Pons (tissue), 1 donor: ENCODE measurements at places on chromosomes 7 and 10.
A peak's percentile ranks its signal among the peaks of the same experiment; 100 is the strongest.

- peak; percentile 58 for DNase-seq
These were observed 509.5 kb downstream of the PLXNA4 start for GRCh38 chr7:132066761-132067171.

- no peak for DNase-seq
These were observed 13.0 kb upstream of the STK31 start for GRCh38 chr7:23696916-23697441.

GRCh38 chr7:105830405-105831301 is 45.7 kb downstream of the ATXN7L1 start:
- no peak for DNase-seq

DNA sequence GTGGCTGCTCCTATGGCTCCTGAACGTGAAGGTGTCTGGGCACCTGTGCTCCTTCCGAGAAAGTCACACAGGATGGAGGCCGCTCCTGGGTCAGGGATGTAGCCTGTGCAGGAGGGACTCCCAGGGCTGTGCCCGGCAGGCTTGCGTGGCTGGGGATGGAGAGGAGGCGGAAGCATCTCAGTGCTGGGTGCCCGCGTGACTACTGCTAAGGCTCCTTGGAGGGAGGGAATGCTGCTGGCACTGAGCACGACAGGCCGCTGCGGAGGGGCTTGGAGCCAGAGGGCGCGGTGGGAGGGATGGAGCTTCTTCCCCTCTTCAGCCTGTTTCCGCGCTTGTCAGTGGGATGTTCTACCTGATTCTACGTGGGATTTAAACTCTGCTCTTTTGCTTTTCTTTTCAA is 35.0 kb downstream of the ADCY1 start:
- DNase-seq: no peak

GRCh38 chr7:3244241-3244814 is 56.7 kb upstream of the SDK1 start:
- DNase-seq: no peak

DNA sequence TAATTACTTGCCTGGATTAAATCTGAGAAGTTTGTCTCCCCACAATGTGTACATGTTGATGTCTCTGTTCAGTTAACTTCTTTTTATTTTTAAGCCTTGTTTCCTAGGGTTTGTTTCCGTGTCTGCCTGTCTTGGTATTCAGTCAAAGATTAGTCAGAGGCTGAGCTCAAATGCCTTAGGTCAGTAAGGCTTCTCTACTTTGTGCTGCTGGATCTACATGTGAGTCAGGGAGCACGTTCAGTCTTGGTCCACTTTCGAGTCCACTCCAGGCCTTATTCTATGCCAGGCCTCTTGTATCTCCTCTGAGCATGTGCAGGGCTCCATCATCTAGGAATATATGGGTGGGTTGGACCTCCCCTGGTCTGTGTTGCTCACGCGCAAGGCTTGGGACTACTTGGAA is 93.3 kb upstream of the FZD8 start:
- no peak for DNase-seq

GRCh38 chr7:351256-351655 is 61.3 kb downstream of the FOXL3 start:
- no peak for DNase-seq

- no peak for DNase-seq
These were observed 309.3 kb downstream of the KCNMA1 start for GRCh38 chr10:77328272-77328816.

DNA sequence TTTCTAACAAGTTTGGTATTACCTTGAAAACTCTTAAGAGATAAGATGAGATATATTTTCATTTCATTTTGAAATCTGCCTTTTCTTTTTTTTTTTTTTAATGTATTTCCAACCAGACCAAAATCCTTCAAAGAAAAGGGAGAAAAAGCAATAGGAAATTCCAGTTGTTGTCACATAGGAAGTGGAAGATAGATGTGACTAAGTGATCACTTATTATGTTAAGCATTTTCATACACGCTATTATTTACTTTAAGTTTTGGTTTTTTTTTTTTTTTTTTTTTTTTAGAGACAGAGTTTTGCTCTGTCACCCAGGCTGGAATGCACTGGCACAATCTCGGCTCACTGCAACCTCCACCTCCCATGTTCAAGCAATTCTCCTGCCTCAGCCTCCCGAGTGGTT is 197.2 kb upstream of the FRMD4A start:
- no peak for DNase-seq

- DNase-seq: no peak
These were observed 369.5 kb downstream of the PHF14 start for GRCh38 chr7:11343136-11343535.

GRCh38 chr10:30068492-30069223 is 9.3 kb upstream of the JCAD start:
- no peak for DNase-seq

DNA sequence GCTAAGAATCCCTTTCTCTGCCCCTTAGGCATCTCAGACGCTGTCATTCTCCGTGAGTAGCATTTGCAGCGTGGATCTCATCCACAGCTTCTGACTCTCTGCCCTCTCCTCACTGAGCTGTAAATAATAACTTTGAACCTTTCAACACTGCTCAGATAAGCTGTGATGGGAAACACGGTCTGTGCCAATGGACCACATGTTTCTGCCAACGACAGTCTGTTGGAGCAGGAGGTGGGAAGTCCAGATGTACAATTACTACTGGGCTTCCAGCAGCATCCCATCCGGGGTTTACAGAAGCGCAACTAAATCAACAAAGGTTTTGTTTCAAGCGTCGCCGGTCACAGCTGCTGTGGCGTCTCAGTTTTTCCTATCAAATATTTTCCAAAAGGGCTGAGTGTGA is 1110.6 kb downstream of the TYW1 start:
- DNase-seq: no peak

DNA sequence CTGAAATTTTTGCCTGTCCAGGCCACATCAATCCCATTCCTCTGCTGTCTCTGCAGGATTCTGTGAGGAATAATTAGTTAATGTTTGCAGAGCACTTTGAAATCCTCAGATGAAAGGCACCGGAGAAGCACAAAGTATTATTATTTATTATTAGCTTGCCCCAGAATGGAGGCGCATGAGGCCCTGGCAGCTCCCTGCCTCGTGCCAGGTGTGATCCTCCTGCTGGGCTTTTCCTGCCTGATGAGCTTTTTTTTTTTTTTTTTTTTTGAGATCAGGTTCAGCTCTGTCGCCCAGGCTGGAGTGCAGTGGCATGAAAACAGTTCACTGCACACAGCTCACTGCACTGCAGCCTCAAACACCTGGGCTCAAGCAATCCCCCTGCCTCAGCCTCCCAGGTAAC is 65.2 kb downstream of the TCF7L2 start:
- no peak for DNase-seq
